Foreskin melanocyte (primary cell): ENCODE measurements at places on chromosomes 12 and 14.

GRCh38 chr14:97380539-97380941 lies 583.4 kb downstream of the VRK1 start:
- DNase-seq, result no peak

DNA sequence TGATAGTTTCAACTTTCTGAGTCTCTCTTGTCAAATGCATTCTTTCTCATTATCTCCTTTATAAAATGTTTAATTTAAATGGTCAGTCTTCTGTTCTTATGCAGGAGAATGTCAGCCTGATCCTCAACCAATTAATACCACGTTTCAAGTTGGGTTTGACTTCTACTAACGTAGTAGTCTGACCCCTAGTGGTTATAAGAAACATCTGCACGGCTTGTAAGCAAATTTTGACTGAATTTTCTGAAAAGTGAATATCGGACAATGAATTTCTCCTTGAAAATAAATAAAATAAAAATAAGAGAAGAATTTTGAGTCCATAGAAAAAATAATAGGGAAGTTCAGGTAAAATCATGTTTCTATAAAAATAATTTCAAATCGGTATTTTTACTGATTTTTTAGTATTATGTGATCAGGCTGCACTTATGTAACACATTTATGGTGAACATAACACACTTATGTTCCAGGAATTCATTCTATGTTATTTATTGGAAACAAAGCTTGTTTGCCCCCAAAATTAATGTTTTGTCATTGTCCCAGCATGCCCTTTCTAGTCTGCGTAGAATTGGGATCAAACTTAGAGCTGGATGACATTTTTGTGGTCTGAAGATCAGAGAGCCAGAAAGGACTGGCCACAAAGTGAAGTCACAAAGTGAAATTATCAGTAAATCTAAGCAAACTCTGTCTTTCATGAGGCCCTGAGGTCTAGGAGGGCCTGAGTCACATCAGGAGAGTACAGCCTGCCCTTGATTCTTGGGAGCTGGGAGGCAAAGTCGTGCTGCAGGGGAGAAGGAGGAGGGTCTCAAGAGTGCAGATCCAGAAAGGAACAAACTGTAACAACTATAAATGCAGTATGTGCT lies 101.2 kb upstream of the STXBP6 start:
- peak; percentile 42 for DNase-seq

- no peak for DNase-seq
Observed at GRCh38 chr12:11761869-11762567, 112.5 kb downstream of the ETV6 start.

GRCh38 chr12:45721954-45722353 lies 7.6 kb upstream of the ARID2 start:
- DNase-seq, result no peak

DNA sequence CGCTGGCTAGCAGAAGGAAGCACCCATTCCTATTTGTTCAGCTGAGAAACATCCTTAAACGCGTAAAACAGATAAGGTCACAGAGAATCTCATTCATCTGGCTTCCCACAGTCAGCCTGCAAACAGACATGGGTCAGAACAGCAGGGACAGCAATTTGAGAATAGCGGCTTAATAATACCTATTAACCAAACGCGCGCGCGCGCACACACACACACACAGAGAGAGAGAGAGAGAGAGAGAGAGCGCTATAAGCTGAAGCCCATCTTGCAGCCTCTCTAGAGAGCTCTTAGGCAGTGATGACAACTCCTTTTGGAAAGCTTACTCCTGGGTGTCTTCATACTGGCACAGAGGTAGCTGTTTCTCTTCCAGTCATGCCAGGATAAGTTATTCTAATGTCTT lies 26.4 kb downstream of the TMEM132D start:
- DNase-seq, result no peak

GRCh38 chr12:3289702-3290101 lies 201.3 kb upstream of the PRMT8 start:
- no peak for DNase-seq

DNA sequence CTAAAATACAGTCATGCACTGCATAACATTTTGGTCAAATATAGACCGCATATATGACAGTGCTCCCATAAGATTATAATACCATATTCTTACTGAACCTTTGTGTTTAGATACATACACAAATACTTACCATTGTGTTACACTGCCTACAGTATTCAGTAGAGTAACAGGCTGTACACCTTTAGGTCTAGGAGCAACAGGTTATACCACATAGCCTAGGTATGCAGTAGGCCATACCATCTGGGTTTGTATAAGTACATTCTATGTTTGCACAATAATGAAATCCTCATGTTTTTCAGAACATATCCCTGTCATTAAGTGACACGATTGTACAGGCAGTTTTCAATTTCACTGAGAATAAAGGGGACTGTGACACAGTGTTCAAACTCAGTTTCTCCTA lies 22.3 kb downstream of the KDM5A start:
- DNase-seq, result no peak

GRCh38 chr14:102180248-102180998 lies 40.7 kb downstream of the WDR20 start:
- no peak for DNase-seq

DNA sequence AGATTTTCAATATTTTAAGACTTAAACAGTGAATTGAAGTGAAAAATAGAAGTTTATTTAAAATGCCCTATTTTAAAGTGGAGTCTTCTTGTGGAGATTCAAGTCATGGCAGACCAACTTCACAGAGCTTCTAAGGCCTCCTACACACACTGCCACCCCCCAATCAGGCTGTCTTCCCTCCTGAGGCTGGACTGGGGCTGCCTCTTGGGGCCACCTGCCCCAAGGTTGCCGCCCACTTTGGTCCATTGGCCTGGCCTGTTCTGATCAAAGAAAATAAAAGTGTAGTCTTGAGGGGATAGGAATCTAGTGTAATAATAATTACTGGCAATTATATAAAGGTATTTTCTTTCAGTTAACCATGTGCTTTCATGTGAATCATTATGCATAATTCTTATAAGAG lies 1.3 kb downstream of the GOLT1B start:
- no peak for DNase-seq

- no peak for DNase-seq
Observed at GRCh38 chr12:50599366-50600095, 94.7 kb downstream of the DIP2B start.

DNA sequence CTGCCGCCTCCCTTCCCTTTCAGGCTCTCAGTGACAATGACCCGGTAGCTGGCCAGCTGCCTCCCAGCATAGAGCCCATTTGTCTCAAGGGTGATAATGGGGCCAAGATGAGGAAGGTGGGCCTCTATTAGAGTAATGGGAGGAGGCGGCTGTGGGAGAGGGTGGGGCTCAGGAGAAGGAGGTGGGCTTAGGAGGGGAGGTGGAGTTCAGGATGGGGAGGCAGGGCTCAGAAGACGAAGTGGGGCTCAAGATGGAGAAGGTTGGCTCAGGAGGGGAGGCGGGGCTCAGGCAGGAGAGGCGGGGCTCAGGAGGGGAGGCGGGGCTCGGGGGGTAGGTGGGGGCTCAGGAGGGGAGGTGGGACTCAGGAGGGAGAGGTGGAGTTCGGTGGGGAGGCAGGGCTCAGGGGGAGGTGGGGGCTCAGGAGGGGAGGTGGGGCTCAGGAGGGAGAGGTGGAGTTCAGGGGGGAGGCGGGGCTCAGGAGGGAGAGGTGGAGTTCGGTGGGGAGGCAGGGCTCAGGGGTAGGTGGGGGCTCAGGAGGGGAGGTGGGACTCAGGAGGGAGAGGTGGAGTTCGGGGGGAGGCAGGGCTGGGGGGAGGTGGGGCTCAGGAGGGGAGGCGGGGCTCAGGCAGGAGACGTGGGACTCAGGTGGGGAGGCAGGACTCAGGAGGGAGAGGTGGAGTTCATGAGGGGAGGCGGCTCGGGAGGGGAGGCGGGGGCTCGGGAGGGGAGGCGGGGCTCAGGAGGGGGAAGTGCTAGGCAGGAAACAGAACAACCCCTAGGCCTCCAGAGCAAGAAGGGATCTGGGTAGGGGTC lies 36.8 kb downstream of the IQSEC3 start:
- DNase-seq, result no peak

DNA sequence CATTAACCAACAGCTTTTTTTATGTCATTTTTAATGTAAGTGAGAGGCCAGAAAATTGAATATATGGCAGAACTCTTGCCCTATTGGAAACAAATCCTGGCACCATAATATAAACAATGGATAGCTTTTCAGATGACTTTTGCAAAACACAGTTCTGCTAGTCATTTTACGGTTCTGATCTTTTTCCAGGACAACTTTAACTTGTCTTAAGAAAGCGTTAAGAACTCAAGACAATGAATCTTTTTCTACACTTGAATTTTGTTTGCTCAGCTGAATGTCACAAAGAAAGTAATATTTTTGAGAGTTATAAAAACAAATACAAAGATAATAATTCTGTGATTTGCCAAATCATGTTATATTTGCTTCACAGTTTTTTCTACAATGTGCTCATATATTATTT lies 13.2 kb downstream of the KERA start:
- no peak for DNase-seq

GRCh38 chr12:104547235-104547634 lies 90.5 kb downstream of the CHST11 start:
- DNase-seq, result no peak

- DNase-seq, result no peak
Observed at GRCh38 chr14:70955543-70956480, 48.6 kb downstream of the PCNX1 start.

- no peak for DNase-seq
Observed at GRCh38 chr12:124695861-124696260, 128.4 kb upstream of the NCOR2 start.

- DNase-seq, result no peak
Observed at GRCh38 chr14:90424075-90424474, 27.2 kb downstream of the CALM1 start.

DNA sequence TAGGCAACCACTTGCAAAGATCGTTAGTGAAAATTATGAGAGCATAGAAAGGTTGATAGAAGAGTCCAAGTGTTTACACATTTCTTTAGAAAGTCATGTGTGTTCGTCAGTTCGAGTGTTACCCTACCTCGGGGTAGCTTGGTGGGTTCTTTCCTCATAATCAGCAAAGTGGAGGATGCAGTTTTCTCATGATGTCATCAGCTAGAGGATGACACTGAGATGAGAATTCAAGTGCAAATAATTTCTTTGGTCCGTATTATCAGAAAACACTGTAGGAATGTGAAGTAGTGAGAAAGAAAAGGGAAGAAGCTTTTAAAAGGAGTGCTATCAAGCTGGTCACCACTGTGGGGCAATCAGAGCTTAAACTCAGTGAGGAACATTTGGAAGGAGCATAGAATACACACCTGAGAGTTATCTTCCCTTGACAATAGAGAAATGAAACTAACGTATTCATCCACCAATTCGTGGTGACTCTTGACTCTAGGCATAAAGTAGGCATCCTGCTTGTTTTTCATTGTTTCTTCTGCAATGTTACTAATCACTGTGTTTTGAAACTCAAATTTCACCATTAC lies 1340.9 kb upstream of the TMEM132C start:
- DNase-seq, result no peak

DNA sequence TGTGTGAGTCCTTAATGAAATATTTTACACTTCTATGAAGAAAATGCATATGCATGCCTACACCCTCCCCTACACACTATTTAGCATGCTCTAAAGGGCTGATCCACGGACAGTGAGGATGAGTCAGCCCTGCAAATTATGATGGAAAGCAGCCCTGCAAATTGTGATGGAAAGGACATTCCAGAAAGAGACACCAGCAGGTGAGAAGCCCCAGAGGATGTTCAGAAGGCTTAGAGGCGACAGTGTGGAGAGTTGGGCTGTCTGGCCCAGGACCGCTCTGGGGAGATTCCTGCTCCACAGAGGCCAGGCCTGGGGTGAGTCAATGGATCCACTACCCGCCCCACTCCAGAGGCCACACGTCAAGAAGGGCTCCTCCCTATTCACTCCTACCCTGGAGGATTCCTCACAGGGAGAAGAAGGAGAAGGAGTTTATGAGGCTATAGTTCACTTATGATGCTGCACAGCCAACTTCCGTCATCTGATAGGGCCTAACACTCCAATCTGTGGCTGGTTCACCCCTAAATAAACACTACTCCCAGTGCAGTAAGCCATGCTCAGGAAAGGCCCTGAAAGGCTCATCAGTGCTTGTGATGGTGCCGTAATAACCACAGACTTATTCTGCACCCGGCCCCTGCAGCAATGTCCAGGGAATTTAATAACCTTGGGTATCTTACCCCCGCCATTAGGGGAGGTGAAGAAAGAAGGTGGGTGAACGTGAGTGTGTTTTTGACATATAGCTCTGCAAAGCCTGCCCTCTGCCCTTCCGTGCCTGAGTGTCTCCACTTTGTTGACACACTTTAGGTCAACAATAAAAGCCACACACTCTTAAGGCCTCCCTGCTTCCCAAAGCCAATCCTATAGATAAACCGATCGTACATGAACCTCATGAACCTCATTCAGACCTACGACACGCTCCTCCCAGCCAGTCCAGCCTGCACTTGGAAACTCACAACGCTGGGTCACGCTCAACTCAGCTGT lies 46.4 kb downstream of the CLMN start:
- DNase-seq, result no peak

GRCh38 chr12:132139912-132140311 lies 4.2 kb downstream of the DDX51 start:
- no peak for DNase-seq

DNA sequence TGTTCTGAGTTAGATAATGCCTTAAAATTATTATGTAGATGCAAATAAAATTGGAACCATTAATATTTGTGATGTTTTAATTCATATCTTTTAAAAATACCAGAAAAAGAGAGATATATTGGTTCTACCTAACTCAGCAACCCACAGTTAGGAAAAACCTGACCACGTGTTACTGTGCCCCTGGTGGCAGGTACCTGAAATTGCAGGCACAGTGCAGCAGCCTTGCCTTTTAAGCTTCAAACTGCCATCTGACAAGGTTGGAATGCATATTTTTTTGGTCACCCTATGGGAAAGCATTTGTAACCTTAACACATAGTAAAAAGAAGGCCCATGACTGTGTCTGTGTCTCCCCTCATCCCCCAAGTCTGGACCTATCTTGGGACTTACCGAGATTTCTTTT lies 109.4 kb upstream of the NOS1 start:
- DNase-seq, result no peak

GRCh38 chr14:37623426-37623951 lies 28.1 kb downstream of the TTC6 start:
- peak; percentile 26 for DNase-seq

DNA sequence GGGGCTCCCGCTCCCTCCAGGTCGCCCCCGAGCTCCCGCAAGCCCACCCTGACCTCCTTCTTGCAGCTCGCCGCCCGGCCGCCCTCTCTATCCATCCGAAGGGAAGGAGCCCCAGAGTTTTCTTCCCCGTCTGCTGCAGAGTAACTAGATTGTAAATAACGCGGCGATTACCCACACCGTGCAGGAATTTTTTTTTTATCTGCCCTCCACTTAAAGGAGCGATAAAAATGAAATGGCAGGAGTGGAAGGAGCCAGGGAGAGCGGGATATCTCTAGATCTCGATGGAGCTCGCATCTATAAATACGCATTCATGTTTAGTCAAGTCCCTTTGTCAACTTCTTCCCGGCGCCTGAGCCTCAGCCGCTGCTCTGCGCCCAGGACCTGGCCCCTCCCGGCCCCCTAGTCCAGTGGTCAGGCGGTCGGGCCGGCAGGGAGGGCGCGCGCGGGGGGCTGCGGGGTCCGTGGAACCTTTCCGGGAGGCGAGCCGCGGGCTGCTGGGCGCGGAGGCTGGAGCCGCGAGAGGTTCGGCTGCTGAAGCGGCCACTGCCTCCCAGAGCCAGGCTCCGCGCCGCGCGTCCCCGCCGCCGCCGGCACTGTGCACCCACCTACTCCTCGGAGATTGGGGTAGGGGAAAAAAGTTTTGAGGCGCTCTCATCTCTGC lies 386.0 kb downstream of the BCAT1 start:
- DNase-seq, result peak; percentile 68

GRCh38 chr12:131005161-131006035 lies 51.7 kb downstream of the ADGRD1 start:
- DNase-seq, result no peak

- DNase-seq, result no peak
Observed at GRCh38 chr12:24038211-24038997, 88.9 kb upstream of the SOX5 start.

- DNase-seq, result no peak
Observed at GRCh38 chr12:93568091-93568490, 4.4 kb upstream of the SOCS2 start.
